Natural killer cell (primary cell): ENCODE measurements at places on chromosomes 13 and 19.
A peak's percentile ranks its signal among the peaks of the same experiment; 100 is the strongest.

- no peak for DNase-seq
Measured at GRCh38 chr13:95243207-95243606, 58.0 kb downstream of the ABCC4 start.

DNA sequence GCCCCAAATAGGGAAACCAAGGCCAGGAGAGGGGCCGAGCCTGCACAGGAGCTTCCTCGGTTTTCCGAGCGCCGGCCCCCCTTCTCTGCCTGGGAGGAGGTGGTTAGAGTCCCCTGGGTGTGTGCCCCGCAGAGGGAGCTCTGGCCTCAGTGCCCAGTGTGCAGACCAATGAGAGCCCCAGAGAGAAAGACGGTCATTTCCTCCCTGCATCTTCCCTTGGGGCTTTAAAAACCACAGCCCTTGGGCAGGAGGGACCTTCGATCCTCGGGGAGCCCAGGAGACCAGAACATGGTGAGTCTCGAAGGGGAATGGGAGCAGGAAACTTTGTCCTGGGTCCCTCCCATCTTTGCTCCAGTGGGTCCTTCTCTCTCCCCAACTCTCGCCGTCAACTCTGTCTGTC lies at the start of gene C5AR1:
TSS of gene C5AR1 (plus strand) at position 254 of the 400 bp plus-strand sequence. CDS start at position 289, 35 bp downstream.
- no peak for DNase-seq

GRCh38 chr13:25118378-25118905 lies 22.5 kb downstream of the PABPC3 start:
- no peak for DNase-seq

DNA sequence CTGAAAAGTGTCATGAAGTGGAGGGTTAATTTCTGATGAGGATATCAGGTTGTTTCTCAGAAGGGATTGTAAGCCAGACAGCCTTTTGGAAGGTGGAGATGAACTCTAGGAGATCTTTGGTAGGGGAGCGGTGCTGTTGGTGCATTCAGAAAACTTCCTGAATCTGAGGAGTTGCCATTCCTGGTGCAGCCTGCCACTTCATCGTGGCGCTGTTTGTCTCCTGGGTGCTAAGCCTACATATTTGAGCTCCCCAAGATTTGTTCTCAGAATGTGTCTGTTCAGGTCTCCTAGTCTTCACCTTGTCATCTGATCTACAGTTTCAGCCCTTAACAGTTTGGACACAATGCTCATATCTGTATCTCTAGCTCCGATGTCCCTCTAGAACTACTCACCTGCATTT lies 285.6 kb downstream of the MTUS2 start:
- DNase-seq: no peak

- DNase-seq: no peak
Measured at GRCh38 chr19:54133312-54133956, 4.1 kb upstream of the CNOT3 start.

DNA sequence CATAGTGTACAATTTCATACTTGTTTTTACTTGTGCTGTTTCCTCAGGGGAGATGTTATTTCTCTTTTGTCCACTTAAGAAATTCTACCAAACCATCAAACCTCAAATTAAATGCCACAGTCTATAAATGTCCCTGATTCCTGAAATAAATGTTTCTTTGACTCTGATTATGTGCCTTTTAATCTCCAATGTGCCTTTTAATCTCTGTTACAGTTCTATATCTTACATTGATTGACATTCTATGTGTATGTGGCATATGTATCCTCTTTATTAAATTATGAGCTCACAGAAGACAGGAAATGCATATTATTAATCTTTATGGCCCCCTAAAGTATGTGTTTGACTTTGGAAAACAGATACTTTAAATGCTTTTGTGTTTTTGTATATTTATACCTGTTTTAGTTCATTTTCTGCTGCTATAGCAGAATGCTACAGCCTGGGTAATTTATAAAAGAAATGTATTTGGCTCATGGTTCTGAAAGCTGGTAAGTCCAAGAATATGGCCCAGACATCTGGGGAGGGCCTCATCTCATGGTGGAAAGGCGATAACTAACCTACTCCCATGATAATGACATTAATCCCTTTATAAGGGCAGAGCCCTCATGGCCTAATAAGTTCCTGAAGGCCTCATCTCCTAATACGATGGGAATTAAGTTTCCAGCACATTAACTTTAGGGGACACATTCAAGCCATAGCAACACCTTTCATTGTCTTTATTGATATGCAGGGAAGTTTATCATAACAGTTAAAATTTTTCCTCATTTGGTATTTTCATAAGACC lies 403.9 kb downstream of the LIG4 start:
- DNase-seq: no peak

DNA sequence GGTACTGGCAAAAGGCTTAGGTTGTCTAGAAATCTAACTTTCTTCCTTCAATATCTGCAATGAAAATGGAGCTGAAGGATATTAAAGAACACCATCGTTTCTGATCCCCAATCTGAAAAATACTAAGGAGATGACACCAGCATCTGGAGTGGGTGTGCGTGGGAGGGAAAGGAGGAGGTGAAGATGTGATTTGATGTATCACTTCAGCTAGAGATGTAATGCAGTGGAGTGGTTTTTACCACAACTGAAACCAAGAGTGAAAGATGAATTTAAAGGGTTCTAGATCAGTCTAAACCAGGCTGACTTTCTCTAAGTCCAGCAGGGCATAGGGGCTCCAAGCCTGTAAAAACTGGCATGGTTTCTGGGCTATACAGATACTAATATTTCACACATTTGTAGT lies 148.4 kb downstream of the AKAP11 start:
- no peak for DNase-seq

DNA sequence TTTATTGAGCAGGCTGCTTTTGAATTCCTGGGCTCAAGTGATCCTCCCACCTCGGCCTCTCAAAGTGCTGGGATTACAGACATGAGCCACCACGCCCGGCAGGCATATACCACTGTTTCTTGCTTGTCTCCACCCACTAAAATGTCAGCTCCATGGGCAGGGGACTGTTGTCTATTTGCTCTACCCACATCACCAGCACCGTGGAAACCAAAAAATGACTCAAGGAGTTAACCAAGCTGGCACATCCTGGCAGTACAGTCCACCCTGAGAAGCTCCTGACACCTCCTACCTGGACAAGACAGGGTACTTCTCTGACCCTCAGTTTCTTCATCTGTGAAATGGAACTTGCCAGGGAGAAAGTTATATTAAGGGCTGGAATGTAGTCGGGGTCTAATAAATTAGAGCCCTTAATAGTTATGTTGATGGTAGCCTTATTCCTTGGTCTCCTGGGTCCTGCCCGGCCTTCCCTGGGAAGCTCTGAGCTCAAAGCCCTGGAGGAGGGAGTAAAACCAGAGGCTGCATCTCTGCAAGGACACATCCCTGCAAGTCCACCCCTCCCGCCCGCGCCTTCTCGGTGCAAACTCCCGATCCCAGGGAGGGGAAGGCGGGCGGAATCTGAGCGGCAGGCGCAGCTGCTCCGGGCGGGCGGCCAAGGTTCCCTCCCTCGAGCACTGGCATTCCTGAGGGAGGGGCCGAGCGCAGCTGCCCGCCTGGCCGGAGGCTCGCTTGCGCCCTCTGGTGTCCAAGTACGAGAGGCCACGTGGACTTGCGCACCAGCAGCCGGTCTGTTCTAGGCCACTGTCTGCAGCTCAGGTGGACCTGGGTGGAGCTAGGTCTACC lies 14.1 kb downstream of the RDH8 start:
- peak; percentile 79 for DNase-seq

- no peak for DNase-seq
Measured at GRCh38 chr19:10554760-10555609, 10.8 kb downstream of the KRI1 start.

GRCh38 chr13:47480121-47480520 lies 521.0 kb downstream of the SUCLA2 start:
- no peak for DNase-seq

- DNase-seq: peak; percentile 57
Measured at GRCh38 chr19:35736913-35737886, 5.1 kb downstream of the IGFLR1 start.

DNA sequence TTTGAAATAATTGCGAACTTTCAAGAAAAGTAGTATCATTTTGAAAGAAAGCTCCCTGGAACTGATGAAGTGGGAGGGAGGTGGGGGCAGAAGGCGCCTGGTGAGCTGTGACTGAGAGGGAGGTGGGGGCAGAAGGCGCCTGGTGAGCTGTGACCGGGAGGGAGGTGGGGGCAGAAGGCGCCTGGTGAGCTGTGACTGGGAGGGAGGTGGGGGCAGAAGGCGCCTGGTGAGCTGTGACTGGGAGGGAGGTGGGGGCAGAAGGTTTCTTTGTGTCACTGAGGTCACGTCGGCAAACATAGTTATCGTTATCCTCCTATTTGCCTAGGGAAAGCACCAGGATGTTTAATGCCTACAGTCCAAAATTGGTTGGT lies 24.2 kb downstream of the C2CD4C start:
- no peak for DNase-seq

- no peak for DNase-seq
Measured at GRCh38 chr19:17078920-17079709, 3.5 kb downstream of the MYO9B start.

GRCh38 chr13:40429706-40430545 lies 236.5 kb downstream of the FOXO1 start:
- DNase-seq: no peak

DNA sequence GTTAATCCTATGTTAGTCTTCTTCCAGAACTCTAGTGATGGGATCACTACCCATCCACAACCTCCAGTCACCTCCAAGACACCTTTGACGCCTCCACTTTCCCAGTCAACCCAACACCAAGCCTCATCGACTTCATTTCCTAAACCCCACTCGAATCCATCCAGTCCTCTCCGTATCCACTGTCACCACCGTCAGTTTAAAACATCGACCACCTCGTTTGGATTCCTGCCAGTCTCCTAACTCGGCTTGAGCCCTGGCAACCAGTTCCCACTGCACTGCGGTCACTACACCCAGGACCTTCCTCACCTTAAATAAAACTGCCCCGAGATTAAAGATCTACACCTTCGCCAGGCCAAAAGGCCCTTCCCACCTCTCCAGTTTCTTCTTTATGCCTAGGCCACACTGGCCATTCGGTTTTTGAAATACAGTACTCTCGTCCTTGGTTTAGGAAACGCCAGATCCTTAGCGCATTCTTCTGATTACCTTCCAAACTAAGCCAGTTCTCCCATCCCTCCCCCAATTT lies 1.2 kb downstream of the MTIF3 start:
- no peak for DNase-seq

- no peak for DNase-seq
Measured at GRCh38 chr13:44756276-44756810, 180.2 kb upstream of the TSC22D1 start.

GRCh38 chr13:110297766-110298504 lies 9.0 kb downstream of the COL4A1 start:
- DNase-seq: no peak

DNA sequence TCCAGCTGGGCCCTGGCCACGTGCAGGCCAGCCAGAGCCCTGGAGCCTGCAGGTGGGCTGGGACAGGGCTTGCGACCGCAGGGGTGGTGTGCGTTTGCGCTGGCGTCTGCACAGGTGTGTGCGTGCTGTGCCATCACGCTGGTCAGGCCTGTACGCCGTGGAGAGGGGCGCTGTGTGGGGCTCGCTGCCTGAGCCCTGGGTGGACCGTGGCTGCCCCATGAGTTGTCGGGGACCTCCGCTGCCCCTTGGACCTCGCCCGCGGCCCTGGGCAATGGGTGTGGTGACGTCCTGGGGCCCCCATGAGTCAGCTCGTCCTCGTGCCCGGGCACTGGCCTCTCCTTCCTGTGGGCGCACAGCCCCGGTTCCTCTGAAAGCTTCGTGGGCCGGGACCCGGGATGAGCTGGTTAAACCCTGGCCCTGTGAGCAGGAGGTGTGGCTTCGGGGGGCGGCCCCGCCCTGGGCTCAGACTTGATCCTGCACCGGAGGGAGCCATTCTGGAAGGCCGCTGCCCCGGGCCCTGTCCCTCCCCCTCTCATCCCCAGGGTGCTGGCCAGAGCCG lies 6.8 kb downstream of the CSNK1G2 start:
- no peak for DNase-seq

GRCh38 chr13:99648927-99649326 lies 147.7 kb downstream of the TM9SF2 start:
- no peak for DNase-seq

DNA sequence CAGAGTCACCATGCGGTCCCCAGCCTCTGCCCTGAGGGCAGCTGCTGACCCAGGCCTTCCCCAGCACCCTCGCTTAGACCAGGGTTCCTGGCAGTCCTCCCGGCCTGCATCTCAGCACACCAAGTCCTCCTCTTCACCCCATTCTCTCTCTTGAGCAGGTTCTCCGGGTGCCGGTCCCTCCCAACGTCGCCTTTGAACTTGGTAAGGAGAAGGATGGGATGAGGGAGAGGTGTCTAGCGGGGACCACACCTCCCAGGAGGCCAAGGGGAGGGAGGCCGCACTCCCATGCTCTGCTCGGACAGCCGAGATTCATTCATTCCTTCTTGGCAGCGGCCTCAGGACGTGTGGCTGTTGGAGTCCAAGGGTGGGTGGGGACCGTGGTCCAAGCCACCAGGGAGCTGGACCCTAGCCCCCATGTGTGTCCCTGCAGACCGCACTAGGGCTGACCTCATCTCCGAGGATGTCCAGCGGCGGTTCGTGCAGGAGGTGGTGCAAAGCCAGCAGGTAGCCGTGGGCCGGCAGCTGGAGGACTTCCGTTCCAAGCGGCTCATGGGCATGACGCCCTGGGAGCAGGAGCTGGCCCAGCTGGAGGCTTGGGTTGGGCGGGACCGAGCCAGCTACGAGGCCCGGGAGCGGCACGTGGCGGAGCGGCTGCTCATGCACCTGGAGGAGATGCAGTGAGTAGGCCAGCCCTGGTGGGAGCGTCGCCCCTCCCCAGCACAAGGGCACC lies 9.4 kb downstream of the ARHGEF1 start:
- no peak for DNase-seq

DNA sequence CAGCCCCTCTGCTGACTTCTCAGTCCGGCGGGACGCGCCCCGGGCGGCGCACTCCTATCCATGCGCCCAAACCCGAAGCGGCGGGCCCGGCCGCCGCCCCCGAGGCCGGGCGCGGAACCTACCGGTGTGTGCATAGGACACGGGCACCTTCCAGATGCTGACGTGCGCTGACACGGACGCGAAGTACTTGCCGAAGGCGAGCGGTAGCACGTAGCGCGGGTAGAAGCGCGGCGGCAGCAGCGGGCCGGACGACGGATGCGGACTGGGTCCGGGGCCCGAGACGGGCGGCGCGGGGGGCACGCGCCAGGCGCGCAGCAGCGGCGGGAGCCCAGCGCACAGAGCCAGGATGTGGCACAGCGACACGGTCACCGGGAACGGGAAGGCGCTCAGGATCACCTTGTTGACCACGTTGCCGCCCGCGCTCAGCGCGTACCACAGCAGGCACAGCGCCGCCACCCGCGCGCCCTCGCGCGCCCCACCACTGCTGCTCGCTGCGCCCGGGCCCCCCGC lies 338 bp downstream of the SLC35E1 start:
- DNase-seq: no peak

GRCh38 chr13:66914155-66914554 lies 316.0 kb downstream of the PCDH9 start:
- DNase-seq: no peak

- DNase-seq: no peak
Measured at GRCh38 chr13:103218253-103218652, 152.0 kb upstream of the SLC10A2 start.

DNA sequence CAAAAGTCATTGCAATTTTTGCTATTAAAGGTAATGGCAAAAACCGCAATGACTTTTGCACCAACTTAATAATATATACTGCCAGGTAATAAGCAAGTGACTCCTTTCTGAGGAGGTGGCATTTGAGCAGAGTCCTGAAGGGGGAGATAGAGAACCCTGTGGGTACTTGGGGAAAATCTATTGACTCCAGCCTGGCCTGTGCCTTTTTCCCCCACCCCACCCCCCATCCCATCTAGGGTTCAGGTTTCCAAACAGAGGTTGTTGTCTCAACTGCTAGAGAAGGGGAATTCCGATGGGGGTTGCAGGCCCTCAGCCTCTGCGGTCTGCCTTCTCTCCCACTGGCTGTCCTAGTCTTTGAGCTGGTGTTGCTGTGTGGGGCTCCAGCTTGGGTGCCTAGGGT lies 11.5 kb downstream of the S1PR2 start:
- DNase-seq: no peak

GRCh38 chr13:72808917-72809500 lies 27.1 kb downstream of the PIBF1 start:
- peak; percentile 62 for DNase-seq
